ENCODE measurements at places on chromosomes 6 and 20. TPM values are rescaled to one million over a fixed set of nuclear protein-coding genes. Genes with fewer than 3 reads are reported as not detected.

The RSPO4 gene
- not detected for total RNA-seq

The CD109 gene
- total RNA-seq, result 26.7 TPM

The TNF gene
- total RNA-seq, result not detected

The PCSK2 gene
- not detected for total RNA-seq

The PTCHD4 gene
- total RNA-seq, result not detected

Measured in A549 treated with CpdA at 1 μM for 4 hours (cell line).